Activated gamma-delta T cell (primary cell): ENCODE measurements at places on chromosomes 2 and 18.

GRCh38 chr18:5159080-5159479 lies 38.0 kb downstream of the AKAIN1 start:
- no peak for DNase-seq

DNA sequence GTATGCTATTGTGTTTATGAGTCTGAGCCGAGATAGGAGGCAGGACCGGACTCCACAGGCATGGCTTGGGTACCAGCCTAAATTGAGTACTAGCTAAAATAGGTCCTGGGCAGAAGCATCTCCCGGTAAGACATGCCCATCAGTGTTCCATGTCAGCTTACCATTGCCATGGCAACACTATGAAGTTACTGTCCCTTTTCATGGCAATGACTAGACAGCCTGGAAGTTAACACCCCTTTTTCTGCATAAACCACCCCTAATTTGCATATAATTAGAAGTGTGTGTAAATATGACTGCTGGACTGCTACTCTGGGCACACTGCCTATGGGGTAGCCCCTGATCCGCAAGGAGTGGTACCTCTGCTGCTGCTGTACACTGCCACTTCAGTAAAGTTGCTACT lies 1005.1 kb upstream of the FAM98A start:
- DNase-seq, result no peak

DNA sequence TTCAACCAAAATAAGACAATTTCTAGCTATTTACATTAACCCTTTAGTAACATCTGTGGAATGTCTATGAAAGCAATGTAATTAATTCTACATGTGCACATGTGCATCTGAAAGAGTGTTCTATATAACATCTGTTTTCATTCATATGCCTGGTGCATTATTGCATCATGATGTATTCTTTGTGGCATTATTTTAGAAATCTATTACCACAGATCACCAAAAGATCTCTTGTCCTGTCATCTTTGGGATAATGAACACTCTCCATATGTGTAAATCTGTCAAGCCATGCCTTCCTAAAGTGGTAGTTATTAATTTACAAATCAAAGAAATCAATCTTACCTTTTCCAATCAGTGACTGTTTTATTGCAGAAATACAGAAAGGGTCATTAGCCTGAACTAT lies 86.9 kb downstream of the TRIB2 start:
- no peak for DNase-seq

DNA sequence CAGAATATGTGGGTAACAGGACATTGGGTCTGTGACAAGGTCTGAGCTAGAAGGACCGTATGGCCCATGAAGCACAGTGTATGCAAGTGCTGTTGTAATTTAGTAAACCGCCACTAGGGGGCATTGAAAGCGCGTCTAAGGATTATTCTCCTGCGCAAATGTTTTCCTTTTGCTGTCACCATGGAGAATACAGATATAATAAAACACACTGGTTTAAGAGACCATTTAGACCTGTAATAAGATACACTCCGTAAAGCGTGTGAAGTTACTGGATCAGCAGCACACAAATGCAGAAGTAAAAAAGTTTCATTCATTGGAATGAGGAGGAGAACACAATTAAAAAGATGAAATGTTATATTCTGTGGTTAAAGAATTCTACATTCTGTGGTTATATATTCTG lies 272.4 kb downstream of the AGAP1 start:
- DNase-seq, result no peak

DNA sequence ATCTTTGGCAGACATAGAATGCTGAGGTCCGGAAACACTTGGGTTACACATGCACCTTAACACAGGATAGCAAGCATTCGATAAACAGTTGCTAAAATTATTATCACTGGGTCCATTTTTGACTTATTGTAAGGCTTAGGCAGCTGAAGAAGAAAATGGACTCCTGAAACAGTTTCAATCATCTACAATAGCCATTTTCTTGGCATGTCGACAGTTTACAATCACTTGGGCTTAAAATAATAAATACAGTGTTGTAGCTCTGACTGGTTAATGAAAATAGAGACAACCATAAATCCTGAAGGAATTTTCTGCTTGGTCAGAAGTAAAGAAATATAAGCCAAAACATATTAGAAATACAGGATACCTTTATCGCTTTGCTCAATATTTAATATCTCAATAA lies 169.2 kb downstream of the XIRP2 start:
- DNase-seq, result no peak

DNA sequence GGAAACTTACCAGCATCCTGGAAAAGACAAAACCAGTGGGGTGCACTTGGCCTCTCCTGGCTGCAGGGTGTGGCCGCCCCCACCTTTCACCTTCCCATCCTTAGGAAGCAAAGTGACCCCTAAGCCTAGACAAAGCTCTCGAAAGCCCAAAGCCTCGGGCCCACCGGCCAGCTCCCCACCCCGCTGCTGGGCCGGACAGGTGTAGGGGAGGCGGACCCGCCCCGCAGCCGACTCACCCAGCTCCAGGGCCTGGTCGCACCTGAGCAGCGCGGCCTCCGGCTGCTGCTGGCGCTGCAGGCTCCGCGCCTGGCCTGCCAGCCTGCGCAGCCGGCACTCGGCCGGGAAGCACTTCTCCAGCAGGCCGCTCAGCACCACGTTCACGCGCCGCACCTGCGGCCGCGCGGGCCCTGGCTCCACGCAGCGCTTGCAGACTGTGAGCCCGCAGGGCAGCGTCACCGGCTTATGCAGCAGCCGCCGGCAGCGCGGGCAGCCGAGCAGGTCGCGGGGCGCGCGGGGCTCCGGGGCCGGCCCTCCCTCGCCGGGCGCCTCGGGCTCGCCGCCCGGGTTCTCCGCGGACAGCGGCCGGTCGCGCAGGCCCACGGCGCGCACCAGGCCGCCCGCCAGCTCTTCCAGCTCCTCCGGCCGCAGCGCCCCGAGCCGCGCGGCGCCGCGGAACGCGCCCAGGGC lies 979 bp downstream of the LONRF2 start:
- peak; percentile 6 for DNase-seq

DNA sequence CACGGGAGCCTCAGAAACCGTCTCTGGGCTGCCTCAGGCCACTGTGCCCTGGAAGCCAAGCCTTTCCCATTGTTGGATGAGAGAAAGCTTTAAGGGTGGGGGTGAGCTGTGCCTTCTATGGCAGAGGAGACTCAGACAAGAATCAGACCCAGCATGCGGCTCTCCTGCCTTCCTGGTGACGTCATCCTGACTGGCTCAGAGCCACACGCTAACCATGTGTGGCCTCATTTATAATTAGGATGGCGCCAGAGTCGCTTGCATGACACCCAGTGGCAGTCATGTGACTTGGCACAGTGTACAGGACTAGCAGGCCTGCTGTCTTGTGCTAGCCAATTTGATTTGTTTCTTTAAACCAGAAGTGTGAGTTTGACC lies 99.1 kb downstream of the SH3BP4 start:
- no peak for DNase-seq

DNA sequence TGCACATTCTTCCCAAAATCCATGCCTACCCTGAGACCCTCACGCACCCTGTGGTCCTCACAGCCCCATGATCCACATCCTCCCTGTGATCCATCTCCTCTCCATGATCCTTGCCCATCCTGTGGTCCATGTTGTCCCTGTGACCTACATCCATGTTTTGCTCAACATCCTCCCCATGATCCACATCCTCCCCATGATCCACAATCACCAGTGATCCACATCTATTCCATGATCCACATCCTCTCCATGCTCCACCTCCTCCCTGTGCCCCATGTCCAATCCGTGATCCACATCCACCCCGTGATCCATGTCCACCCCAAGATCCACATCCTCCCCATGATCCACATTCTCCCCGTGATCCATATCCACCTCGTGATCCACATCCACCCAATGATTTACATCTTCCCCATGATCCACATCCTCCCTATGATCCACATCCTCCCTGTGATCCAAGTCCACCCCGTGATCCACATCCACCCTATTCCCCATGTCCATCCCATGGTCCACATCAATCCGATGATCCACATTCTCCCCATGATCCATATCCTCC lies 281.2 kb downstream of the MYCN start:
- DNase-seq, result no peak

- DNase-seq, result no peak
Measured at GRCh38 chr2:222797261-222797660, 63.6 kb upstream of the ACSL3 start.
